ENCODE measurements at places on chromosomes 12 and 14. TPM values are rescaled to one million over a fixed set of nuclear protein-coding genes. Genes with fewer than 3 reads are reported as not detected.

DNA sequence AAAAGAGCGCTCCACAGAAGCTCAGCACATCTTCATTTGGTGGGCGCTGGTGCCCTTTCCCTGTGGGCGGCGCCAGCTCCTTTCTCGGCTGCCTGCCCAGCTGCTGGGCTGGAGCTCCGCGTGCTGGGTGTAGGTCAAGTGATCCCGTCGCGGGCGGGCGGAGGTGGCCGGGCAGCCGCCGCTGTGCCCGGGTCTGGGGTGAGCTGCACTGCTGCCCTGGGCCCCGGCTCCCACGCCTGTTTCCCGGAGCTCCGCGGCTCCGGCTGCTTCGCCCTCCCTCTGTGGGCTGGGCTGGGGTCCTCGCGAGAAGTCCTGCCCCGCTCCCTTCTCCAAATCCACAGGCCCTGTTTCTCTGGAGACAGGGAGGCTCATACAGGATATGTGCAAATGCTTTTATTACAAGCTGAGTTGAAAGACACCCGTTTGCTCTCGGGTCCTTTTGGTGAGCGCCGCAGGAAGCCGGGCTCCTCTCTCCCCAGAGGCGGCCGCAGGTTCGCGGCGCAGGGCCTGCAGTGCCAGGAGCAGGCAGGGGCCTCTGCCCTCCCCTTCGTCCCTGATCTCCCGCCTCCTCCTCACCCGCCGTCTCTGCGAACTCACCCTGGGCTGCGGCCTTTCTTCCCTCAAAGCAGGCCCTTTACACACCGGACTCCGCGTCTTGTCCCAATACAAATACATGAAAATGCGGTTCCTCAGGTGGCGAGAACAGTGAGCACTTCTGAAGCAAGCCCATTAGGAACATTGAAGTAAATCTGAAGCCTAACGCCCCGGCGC, 67.8 kb upstream of the CAPRIN2 start:
- peak; percentile 52 for DNase-seq

DNA sequence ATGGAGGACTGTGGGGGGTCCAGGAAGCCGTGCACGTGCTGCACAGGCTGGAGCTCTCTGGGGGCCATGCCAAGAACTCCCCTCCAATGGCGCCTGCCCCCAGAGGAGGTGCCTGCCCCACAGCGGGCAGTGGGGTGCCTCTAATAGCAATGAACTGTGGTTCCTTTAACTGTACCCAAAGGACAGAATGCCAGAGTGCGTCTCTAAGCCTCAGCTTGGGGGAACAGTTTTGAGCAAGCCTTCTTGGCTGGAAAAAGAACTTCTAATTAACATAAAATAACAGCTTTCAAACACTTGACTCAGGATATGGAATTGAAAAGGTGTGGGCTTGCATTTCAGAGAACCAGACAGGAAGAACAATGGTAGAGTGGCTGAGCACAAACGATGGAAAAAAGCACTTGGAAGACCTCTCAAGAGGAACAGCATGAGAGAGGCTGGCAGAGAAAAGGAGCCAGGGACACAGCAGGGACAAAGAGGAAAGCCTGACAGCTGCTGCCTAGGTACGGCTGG, 195.6 kb downstream of the TTC7B start:
- DNase-seq, result no peak

- DNase-seq, result no peak
Measured at GRCh38 chr14:74792249-74793039, 29.3 kb downstream of the YLPM1 start.

GRCh38 chr12:29282031-29282816, 98.7 kb downstream of the ERGIC2 start:
- DNase-seq, result no peak

- DNase-seq, result no peak
Measured at GRCh38 chr12:6980740-6981139, 10.0 kb downstream of the EMG1 start.

DNA sequence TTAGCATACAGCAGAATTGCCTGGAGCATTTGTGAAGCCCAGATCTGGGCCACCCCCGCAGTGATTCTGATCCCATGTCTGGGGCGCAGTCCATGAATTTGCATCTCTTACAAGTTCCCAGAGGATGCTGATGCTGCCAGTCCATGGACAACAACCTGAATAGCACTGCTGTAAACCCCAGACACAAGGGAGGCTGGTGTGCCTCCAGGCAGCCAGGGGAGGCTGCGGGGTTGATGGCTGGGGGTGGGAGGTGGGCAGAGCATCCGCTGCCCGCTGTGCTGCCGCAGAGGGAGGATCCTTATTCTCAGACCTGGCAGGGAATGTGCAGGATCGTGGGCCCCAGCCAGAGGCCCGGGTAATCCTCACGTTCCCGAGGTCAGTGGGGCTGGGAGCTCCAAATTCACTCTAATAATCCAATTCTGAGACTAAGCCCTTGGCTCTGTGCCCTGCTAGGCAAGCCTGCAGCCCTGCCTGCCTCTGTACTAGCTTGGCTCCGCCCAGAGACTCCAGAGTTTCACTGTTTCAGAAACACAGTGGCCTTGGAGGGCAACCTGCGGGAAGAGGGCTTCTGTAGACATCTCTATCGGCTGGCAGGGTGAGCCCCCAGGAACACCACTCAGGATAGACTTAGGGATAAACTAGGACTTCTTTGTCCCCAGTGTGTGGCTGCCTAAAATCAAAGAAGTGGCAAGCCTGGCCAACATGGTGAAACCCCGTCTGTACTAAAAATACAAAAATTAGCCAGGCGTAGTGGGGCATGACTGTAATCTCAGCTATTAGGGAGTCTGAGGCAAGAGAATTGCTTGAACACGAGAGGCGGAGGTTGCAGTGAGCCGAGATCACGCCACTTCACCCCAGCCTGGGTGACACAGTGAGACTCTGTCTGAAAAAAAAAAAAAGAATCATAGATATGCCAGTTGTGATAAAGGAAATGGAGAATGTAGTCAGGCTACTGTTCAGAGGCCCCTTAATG, 17.8 kb upstream of the MLEC start:
- no peak for DNase-seq

The CISTR gene
- not detected for polyA plus RNA-seq
